ENCODE measurements at places on chromosomes 16 and 17.

DNA sequence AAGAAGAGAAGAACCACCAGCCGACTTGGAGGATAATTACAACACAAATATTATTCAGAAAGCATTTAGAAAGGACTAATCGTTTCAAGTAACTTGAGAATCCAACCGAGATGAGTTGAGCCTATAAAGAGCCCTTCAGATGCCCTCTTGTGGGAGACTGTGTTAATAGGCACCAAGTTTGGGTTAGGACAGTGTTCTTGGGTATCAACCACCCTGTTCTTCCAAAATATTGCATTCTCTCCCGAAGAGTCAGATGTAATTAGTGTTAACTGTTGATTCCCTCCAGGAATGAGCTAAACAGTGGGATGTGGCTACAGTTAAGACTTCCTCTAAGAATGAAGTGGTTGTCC, 87.8 kb upstream of the NOL11 start:
- no peak for DNase-seq

- no peak for DNase-seq
These were observed 4.1 kb downstream of the MAP3K14 start for GRCh38 chr17:45312477-45313420.

DNA sequence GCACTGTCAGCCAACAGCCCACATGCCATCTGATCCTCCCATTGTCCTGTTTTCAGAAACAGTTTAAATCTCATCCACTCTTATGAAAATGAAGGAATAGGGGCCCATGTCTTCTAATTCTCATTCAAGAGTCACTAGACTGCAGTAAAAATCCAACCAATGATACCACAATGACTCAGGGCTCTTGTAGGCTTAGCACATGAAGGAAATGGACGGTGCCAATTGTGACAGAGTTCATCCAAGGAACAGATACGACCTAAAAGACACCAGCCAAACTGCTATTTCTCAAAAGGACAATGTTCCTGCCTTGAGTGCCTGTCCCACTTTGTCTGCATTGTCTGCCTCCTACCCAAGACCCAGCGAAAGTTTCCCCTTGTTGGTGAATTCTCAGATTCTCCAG, 204.8 kb upstream of the COX10 start:
- DNase-seq: no peak

GRCh38 chr17:37813751-37814150, 68.9 kb upstream of the HNF1B start:
- DNase-seq: no peak

- no peak for DNase-seq
These were observed 374.4 kb downstream of the SNX29 start for GRCh38 chr16:12350945-12351344.

GRCh38 chr17:72119873-72120641, 763 bp upstream of the SOX9 start:
- DNase-seq: no peak

DNA sequence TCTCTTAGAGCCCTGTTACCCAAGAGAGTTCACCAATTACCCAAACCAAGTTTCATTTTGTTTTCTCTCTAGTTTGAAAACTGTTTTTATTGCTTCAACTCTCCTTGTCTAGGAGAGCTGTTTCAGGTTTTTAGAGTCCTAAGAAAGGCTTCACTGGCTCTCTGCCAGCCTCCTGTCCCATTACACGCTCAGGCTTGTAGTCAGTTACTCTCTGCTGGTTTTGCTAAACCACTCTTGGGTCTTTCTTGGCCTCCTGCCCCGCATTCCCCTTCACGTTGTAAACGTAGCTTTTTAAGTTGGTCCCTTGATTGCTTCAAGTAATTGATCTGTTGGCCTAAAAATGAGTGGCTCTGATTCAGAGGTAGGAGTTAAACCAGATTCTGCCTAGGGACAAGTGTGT, 529.1 kb downstream of the MAF start:
- DNase-seq: no peak

All from NCI-H187 (cell line).